ENCODE measurements at places on chromosomes 6 and 20.

DNA sequence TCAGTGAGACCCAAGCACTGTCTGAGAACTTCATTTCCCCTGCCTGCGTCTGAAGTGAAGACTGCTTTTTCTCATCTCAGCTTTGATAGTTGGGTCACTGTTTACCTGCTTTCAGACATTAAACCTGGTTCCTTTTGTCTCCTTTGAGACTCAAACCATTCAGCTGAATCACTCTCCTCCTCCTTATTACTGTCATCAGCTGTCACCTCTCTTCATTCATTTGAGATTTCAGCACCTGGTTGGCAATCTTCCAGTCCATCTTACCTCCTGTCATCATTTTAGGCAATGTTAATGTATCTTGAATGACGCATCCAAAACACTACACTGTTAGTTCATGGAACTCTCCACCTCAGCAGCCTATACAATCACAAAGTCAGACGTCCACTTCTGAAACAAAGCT lies 34.3 kb upstream of the SOX4 start:
- DNase-seq = no peak

DNA sequence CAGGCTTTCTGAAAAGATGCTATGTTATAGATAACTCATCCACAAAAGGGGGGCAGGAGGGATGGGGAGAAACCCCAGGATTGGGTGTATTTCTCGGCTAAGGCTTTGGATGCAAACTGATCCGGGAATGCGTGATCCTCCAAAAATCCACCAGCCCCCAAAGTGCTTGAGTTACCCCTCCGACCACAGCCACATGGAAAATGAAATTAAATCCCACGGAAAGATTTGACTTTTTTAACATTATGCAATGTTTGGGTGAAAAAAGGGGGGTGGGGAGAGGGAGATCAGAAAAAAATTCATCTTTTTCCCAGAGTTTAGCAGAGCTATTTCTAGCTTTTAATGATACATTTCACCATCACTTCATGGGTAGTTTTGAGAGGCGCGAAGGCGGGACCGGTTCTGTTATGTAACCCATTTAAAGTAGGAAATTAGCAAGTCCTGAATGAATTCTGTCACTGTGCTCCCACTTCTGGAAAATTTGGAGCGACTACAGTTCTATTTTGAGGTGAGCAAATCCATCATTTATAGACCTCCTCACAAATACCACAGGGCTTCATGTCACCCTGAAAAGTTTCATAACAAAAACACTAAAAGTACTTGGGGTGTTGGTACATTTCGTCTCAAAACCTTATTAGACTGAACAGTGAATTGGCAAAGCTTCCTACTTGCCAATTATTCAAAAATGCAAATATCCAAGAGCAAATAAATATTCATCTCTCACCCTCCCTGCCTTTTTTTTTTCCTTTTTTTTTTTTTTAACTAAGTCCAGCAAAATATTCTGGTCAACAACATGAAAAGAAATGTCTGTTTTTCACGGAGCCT lies 51.9 kb upstream of the NFATC2 start:
- no peak for DNase-seq

- no peak for DNase-seq
These were observed 55.4 kb downstream of the ZBTB2 start for GRCh38 chr6:151335930-151336329.

DNA sequence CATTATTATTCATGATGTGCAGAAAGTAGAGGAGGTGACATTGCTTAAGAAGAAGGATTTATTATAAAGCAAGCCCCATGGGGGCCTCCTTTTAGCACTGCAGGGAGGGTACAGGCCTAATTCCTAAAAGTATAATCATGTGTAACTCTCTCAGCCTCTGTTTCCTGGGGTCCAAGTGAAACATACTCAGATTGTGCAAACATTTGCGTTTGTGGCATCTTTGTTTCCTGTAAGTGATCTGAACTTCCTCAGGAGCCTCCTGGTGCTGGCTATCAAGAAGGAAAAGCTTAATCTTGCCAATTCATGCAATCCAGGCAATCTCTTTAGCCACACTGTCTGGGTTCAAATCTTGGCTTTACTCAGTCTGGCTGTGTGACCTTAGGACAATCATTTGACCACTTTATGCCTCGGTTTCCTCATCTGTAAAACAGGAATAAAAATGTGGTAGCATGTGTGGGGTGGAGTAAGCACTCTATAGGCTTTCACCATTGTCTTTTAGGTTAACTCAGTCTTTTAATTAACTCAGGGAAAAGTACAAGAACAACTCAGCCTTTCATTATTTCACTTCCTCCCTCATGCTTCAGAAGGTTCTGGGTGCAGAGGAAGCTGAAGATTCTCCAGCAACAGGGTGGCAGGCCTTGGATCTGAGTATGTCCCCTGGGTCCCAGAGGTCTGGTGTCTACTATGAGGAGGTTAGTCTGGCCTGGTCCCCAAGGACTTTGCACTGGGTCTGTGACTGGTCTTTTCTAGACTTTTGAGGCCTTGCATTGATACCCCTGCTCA lies 831 bp upstream of the SIRPB2 start:
- no peak for DNase-seq

DNA sequence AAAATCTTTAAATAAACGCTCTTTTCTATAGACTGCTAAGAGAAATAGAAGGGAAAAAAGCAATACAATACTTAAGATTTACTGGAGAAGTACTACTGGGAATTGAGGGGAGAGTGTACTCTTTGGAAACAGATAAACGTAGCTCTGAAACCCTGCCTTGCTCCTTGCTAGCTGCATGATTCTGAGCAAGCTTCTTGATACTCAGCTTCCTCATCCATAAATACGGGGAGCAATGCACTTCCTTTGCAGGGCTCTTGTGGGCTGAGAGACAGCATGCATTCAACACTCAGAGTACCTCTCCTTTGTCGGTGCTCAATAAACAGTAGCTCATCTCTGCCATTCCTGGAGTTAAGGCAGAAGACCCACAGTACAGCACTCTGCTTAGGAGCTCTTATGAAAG lies 159.7 kb downstream of the BTBD9 start:
- no peak for DNase-seq

- no peak for DNase-seq
These were observed 8.2 kb upstream of the PRSS16 start for GRCh38 chr6:27239258-27239657.

DNA sequence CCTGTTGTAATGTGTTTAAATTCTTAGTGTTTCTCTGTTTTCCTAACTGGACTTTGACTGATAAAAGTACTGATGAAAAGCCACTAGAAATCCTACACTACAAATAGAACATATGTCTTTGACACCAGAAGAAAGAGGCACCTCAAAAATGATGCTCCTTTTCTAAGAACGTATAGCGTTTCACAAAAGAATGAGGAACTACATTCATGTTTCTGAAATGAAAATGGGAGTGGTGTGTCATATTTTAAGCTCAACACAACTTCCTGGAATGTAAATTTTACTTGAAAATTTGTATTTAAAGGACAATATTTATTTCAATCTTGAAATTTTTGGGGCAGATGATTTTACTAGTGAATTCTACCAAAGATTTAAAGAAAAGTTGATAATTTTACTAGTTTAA lies 35.3 kb downstream of the KIAA0408 start:
- no peak for DNase-seq

- peak; percentile 69 for DNase-seq
These were observed 1.8 kb downstream of the SLA2 start for GRCh38 chr20:36644032-36644705.

GRCh38 chr6:36772397-36772796 lies 66.8 kb downstream of the CPNE5 start:
- DNase-seq = no peak

- DNase-seq = no peak
These were observed 116.9 kb downstream of the GMPR start for GRCh38 chr6:16355238-16355637.

- DNase-seq = no peak
These were observed 65.2 kb downstream of the CDKAL1 start for GRCh38 chr6:20599302-20600051.

DNA sequence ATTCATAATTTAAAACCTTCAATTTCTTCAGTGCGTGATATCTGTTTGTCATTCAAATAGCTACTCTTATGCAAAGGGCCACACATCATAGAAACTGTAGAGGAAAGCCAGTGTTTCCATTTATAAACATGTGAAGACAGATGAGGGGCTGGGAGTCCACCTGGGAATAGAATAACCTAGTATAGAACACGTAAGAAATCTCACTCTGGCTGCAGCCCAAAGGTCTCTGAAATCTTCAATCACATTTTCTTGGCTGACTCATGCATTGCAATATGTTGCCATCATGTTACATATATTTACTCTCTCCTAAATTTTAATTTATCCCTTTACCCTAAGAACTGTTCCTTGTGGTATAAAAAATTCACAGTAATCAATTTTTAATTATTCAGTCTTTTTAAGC lies 123.2 kb downstream of the ELOVL4 start:
- no peak for DNase-seq

- no peak for DNase-seq
These were observed 16.3 kb upstream of the ZNF311 start for GRCh38 chr6:29021434-29021833.

- DNase-seq = no peak
These were observed 335.6 kb downstream of the PRL start for GRCh38 chr6:21961226-21961625.

- DNase-seq = no peak
These were observed 363.0 kb downstream of the UTRN start for GRCh38 chr6:144647971-144648651.

- no peak for DNase-seq
These were observed 591 bp upstream of the DCBLD1 start for GRCh38 chr6:117481926-117482239.

DNA sequence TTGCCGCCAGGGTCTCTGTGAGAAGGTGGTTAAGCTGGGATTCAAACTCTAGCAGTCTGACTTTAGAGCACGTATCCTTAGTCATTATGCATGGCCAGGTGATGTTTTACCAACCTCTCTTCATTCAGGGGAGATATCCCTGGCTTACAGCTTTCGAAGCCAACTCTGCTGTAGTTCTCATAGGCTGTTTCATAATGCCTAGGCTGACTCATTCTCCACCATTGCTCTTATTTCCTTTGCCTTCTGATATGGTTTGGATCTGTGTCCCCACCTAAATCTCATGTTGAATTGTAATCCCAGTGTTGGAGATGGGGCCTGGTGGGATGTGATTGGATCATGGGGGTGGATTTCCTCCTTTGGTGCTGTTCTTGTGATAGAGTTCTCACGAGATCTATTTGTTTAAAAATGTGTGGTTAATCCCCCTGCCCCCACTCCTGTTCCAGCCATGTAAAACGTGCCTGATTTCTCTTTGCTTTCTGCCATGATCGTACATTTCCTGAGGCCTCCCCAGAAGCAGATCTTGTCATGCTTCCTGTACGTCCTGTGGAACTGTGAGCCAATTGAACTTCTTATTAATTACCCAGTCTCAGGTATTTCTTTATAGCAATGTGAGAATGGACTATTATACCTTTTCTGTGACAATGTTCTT lies 94.6 kb upstream of the MAN1A1 start:
- DNase-seq = no peak

- DNase-seq = no peak
These were observed 36.5 kb upstream of the CST7 start for GRCh38 chr20:24912397-24913075.

GRCh38 chr6:33469661-33470060 lies 15.3 kb downstream of the ZBTB9 start:
- DNase-seq = no peak

DNA sequence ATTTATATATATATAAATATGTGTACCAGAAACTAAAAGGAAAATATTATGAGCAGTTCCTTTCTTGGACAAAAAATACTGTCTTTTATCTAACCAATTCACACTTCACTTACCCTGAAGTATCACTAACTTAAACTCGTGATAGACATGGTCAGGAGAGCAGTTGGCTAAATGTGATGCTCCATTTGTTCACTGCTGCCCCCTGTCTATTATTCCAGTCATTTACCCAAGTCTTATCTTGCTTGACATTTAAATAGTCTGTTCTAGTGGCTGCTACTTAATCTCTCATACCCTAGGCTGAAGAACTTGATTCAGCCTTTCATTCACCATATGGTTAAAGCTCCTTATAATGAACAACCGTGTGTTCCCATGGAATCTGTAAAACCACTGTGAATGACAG lies 789.6 kb upstream of the EYS start:
- DNase-seq = no peak

- peak; percentile 23 for DNase-seq
These were observed 185.7 kb downstream of the MTHFD1L start for GRCh38 chr6:151051164-151051563.

DNA sequence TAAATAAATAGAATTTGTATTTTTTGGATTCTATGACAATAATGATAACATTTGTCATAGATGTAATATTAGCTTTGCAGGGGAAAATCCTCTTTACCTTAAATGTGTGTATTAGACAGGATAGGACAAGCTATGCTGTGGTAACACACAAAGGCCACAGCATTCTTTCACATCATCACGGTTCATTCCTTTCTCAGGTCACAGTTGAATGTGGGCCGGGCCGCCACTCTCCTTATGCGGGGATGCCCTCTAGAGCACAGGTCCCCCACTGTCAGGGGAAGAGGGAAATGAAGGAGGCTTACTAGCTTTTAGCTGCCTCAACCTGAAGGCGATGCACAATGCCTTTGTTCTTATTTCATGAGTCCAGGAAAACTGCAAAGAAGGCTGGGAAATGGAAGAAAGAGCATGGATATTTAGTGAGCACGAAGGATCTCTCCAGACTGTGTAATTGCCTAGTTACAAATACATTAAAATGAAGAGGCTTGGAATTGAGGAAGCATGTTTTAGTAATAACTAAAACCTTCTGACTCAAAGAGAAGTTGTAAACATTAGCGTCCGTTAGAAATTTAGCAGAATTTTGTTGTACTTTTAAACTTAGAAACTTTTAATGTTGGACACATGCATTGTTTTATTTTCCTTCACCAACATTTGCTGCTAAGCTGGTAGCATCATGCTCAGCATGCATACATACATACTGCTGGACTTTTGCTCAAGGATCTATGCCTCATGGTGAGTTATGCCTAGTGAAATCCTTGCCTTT lies 248.9 kb upstream of the FOXQ1 start:
- DNase-seq = no peak

GRCh38 chr6:8831366-8832152 lies 396.2 kb upstream of the SLC35B3 start:
- DNase-seq = no peak

DNA sequence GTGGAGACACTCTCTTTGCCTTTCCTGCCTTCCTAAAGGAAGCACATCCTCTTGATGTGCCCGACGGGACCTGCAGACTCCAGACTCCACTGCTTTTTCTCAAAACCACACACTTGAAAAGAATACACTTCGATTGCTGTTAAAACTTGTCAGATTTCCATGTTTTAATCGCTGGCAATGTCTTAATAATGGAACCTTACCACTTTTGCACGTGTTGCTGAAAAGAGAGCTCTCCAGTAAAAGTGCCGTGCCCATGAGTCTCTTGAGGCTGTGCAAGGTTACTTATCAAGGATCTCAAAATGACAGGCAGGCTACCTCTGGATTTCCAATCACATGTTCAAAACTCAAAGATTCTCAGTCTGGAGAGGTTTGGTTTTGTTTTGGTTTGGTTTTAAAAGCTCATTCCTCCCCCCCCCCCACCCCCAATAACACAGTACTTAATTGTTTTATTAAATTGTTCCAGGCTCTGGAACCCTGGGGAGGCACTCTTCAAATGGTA lies 12.0 kb upstream of the TFAP2A start:
- no peak for DNase-seq

DNA sequence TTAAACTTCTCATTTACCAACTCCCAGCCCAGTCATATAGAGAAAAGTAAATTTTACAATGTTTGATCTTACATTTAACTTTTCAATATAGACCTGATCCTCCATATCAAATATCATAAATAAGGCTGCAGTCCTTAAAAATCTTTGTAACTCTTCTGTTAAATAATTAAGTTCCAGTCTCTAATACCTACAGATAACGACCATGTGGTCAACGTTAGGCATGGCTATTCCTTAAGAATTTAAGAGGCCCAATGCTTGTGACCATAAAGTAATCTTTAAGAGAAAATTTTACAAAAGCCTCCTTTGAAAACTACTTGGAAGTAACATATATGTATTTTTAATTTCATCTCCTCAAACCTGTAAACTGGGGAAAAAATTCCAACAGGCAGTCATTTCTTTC lies 1.6 kb downstream of the FBXO5 start:
- no peak for DNase-seq
